Fibroblast of the aortic adventitia (primary cell): ENCODE measurements at places on chromosomes 3 and 15. TPM values are rescaled to one million over a fixed set of nuclear protein-coding genes. Genes with fewer than 3 reads are reported as not detected.

The CYP19A1 gene
- 0.98 and 3.1 TPM in 2 replicates for total RNA-seq

The GOLGA8J gene
- not detected in 2 replicates for total RNA-seq

The DUT gene
- 70.4 and 72.0 TPM in 2 replicates for total RNA-seq

The MEGF11 gene
- total RNA-seq, result 0.36 TPM in 1 of 2 replicates, not detected in the other

The SATB1 gene
- total RNA-seq, result 23.3 and 62.5 TPM in 2 replicates

The IQCF6 gene
- total RNA-seq, result not detected in 2 replicates

The PDZRN3 gene
- total RNA-seq, result 40.5 and 76.8 TPM in 2 replicates

The GOLGA8A gene
- total RNA-seq, result 18.9 and 23.5 TPM in 2 replicates

The PRR23A gene
- total RNA-seq, result not detected in 2 replicates

The RPP25 gene
- total RNA-seq, result 4.1 and 8.8 TPM in 2 replicates
